Ecto neural progenitor cell (in vitro differentiated cells): ENCODE measurements at places on chromosomes 11 and 22.

DNA sequence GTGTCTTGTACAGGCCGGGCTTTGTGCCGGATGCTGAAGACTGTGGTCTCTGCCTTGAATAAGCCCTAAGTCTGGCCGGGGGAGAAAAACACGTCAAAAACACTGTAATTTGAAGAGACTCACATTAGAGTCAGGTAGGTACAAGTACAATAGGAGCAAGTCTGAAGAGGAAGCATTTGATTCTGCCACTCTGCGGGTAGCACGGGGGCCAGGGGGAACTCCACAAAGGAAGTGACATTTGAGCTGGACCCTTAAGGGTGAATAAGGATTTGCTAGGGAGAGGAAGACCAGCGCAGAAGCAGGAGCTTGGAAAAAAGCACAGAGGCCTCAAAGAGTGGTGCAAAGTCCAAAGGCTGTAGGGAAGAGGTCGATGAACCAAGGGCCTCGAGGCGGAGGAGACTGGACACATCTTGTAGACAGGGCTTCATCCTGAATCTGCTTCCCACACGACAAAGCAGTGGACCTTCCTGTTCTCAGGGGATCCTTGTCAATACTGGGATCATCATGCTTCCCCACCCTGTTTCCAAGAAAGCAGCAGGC is 38.7 kb downstream of the BUD13 start:
- peak; percentile 33 for DNase-seq

GRCh38 chr11:2247496-2247895 is 22.9 kb downstream of the ASCL2 start:
- DNase-seq, result no peak

- no peak for DNase-seq
Measured at GRCh38 chr22:19555651-19556050, 31.4 kb upstream of the CLDN5 start.

DNA sequence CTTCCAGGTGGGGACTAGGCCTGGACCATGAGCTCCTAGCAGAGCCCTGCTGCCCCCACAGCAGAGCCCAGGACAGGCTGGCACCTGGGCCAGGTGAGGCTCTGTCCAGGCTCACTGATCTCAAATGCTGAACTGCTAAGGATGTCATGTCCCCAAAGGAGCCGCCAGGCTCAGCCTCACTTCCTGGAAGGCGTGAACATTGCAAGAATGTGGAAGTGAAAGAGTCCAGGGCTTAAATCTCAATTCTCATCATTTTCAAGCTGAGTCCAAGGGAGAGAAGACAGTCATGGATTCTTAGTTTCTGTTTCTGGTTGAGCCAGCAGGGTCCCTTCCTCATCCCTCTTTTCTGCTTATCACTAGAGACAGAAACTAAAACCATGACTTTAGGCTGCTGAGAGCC is 5.0 kb downstream of the ASCL2 start:
- DNase-seq, result no peak

DNA sequence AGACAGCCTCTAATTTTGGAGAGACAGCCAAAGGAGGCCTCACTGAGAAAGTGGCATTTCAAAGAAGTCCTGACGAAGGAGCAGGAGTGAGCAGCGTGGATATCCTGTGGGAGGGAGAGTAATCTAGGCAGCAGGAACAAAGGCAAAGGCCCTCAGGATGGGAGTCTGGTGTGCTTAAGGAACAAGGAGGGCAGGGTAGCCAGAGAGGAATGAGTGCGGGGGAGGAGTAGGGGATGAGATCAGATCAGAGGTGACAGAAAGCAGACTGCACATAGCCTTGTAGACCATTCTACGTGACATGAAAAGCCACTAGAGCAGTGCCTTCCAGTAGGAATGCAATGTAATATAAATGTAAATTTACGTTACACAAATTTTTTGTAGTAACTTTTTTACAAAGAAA is 5.6 kb downstream of the SLC36A4 start:
- DNase-seq, result peak; percentile 60

DNA sequence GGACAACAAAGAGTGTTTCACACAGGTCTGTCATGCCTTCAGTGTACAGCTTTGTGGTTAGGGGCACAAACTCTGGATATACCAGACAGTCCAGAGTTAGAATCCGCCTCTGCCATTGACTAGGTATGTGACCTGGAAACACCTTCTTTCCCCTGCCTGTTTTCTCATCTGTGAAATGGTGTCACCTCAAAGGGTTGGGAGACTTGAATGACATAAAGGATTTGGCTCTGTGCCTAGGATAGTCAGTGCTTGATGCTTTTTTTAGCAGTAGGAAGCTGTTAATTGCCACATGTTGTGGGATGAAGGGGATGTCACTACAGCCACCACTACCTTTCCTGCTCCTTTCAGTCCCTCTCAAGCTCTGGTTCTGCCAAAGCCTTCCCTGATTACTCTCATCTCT is 17.4 kb upstream of the LRRC55 start:
- no peak for DNase-seq

- DNase-seq, result peak; percentile 72
Measured at GRCh38 chr11:67302571-67303131, 679 bp upstream of the SSH3 start.

DNA sequence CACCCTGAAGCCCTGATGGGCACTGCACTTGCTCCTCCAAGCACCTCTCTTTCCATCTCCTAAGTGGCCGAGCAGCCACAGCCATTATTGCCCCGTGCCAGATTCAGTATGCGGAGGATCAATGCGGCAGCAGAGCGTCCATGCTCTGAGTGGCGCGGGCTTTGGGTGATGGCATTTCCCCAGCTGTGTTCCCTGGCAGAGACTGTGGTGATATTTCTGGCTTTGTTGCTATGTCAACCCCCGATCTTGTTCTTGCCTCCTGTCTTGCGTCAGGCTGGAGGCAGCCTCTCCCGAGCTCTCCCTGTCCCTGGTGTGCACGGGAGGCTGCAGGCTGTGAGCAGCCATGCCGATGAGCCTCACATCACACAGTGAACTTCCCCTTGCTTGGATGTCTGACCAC is 1018.6 kb downstream of the TBC1D22A start:
- DNase-seq, result no peak
